ENCODE measurements at places on chromosomes 13 and 19.

- DNase-seq = no peak
These were observed 7.6 kb downstream of the KLHL26 start for GRCh38 chr19:18644196-18645034.

DNA sequence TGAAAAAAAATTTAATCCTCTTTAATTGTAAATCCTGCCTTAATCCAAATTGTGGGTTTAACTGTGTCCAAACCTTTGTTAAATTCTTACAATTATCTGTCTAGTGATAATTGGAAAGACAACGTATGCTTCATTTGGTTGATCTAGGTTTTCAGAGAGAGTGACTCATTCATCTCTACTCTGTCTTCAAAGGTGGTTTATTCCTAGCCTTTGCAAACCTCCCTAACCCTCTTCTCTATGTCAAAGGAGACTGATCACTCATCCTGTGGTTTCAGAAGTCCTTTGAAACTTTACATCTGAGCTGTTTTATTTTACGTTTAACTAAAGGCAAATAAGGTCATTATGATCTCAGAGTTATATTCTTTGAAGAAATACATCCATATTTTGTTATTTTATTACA lies 8.8 kb upstream of the OXGR1 start:
- no peak for DNase-seq

GRCh38 chr19:2487842-2488241 lies 11.9 kb downstream of the GADD45B start:
- no peak for DNase-seq

- no peak for DNase-seq
These were observed 12.0 kb upstream of the MATK start for GRCh38 chr19:3798137-3798536.

DNA sequence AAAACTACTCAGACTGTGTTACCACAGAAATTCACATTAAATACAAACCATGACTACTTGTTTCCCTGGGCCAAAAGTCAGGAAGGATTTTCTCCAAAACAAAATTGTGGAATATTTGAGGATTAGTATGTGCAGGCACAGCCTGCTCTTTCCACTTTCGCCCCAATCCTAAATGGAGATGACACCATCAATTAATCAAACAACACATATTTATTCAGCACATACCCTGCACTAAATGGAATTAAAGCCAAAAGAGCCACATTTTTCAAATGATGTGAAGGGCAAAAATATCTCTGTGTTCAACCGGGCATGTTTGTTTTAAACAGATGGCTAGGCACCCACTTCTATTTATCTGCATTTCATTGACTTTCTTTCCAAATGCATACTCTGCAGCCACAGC lies 523.1 kb downstream of the DCT start:
- DNase-seq = no peak

GRCh38 chr13:53143757-53144339 lies 115.2 kb downstream of the OLFM4 start:
- no peak for DNase-seq

- DNase-seq = no peak
These were observed 5.7 kb upstream of the SHKBP1 start for GRCh38 chr19:40571005-40571318.

- DNase-seq = no peak
These were observed 11.0 kb downstream of the FRY start for GRCh38 chr13:32042551-32042950.

- DNase-seq = no peak
These were observed at the start of gene ARHGAP45 for GRCh38 chr19:1066748-1067340. TSS of gene ARHGAP45 (plus strand) at chr19:1067167. CDS start at chr19:1067406, 239 bp downstream.

Measured in NCI-H1417 treated with DMSO at 0.1 percent for 48 hours (cell line).